ENCODE measurements at places on chromosomes 6 and 20. TPM values are rescaled to one million over a fixed set of nuclear protein-coding genes. Genes with fewer than 3 reads are reported as not detected.

Gene GTF2H4
- 70.5 TPM for total RNA-seq

Gene VSTM2L
- 2.8 TPM for total RNA-seq

Gene PLN
- total RNA-seq = not detected

Gene BMP5
- total RNA-seq = not detected

Gene EGFL8
- 20.2 TPM for total RNA-seq

Gene SLC17A1
- not detected for total RNA-seq

Gene F13A1
- not detected for total RNA-seq

Gene RSPO3
- total RNA-seq = not detected
